ENCODE measurements at places on chromosomes 4 and X.

DNA sequence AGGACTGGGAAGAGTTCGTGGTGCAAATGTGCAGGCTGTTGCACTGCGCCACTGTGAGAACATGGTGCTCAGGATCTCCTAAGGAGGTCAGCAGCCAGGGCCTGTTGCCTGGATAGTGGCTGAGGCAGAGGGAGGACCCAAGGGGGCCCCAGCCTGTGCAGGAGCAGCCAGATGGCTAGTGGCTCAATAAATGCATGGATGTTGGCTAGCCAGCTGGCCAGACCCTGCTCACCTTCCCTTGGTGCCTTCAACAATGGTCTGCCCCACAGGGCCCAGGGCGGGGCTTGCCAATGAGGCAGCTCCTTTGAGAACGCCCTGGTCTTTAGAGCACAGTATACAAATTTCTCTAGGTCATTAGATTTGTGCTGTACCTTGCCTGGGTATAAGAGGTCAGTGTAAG is 67.4 kb downstream of the TNIP2 start:
- DNase-seq, result no peak

- DNase-seq, result no peak
Observed at GRCh38 chr4:145815027-145815612, 123.5 kb downstream of the ZNF827 start.

- no peak for DNase-seq
Observed at GRCh38 chr4:80454040-80454439, 118.5 kb downstream of the CFAP299 start.

DNA sequence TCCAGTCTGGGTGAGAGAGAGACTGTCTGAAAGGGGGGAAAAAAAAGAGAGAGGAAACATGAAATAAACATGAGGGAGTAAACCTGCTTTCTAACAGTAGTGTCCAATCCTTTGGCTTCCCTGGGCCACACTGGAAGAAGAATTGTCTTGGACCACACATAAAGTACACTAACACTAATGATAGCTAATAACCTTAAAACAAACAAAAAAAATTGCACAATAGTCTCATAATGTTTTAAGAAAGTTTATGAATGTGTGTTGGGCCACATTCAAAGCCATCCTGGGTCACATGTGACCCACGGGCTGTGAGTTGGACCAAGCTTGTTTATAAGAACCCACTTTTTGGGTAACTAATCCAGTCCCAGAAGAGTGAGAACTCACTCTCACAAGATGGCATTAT is 30.3 kb downstream of the PDS5A start:
- no peak for DNase-seq

GRCh38 chr4:181911420-181911819 is 331.8 kb upstream of the TENM3 start:
- no peak for DNase-seq

DNA sequence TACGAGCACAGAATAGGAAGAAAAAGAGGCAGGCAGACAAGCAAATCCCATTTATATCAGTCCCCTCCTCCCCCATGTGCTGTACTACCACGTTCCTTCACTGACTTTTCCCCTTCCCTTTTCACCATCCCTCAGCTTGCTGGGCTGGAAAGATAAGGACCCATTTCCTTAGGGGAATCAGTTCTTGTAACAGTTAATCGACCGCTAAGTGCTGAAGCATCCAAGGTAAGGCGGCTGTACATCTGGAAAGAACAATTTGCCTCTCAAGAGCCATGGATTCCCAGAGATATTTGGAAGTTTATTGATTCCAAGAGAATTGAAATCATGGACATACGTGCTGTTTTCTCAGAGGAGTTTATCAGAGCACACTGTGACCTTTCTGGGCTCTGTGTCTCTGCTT is 1688.0 kb downstream of the STIM2 start:
- no peak for DNase-seq

- DNase-seq, result no peak
Observed at GRCh38 chr4:141731481-141731880, 95.1 kb downstream of the IL15 start.

GRCh38 chr4:94410678-94411206 is 41.0 kb upstream of the PDLIM5 start:
- no peak for DNase-seq

DNA sequence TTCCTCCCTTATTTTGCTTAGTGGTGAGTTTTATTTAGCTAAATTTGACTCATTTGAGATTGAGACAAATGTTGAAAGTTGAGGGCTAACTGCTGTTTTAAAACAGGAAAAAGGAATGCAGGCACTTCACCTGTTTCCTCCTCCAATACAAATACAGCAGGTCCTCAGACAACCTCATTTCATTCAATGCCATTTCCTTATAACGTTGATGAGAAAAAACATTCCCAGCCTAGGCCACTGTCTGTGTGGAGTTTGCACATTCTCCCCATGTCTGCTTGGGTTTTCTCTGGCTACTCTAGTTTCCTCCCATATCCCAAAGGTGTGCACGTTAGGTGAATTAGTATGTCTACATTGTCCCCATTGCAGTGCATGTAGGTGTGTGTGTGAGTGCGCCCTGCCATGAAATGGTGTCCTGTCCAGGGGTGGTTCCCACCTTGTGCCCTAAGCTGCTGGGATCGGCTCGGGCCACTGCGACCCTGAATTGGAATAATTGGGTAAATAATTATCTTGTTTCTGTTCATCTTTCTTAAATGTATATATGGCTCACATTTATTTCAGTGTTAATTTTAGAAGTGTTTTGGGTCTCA is 21.9 kb downstream of the SMAD1 start:
- DNase-seq, result no peak

DNA sequence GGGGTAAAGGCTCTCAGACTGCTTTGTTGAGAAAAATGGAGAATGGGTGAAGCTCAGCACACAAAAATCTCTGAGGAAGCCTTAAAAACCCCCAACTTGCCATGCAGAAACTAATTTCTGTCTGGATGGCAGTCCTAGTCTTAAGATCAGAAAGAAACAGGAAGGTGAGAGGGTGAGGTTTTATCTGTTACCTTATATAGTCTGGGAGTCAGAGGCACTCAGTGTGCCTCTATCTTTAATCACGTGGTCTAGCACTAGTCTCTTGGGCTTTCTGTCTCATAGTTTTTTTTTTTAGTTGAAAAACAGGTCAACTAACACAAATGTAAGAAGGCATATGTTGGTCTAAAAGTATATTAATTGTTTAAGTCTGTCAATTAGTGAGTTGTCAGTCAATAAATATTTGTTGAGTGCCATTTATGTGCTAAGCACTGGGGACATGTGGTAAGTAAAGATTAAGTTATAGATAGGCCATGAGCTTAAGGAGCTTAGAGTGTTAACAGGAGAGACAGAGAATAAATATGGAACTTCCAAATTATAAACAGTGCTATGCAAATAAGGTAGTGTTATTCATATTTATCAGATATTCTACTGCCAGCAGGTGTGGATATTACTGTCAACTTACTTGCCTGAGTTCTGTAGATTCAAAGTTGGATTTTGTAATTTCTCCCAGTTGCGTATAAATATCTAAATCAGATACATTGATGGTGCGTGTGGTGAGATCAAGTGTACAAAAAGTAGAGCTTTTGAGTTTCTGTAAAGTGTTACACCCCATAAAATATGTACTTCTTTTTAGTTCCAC is 7.0 kb downstream of the CYBB start:
- peak; percentile 33 for DNase-seq

- DNase-seq, result no peak
Observed at GRCh38 chr4:157045507-157046127, 30.3 kb upstream of the GLRB start.

- no peak for DNase-seq
Observed at GRCh38 chr4:7799736-7800135, 139.9 kb downstream of the AFAP1 start.

GRCh38 chrX:3532581-3533085 is 180.8 kb downstream of the PRKX start:
- no peak for DNase-seq

DNA sequence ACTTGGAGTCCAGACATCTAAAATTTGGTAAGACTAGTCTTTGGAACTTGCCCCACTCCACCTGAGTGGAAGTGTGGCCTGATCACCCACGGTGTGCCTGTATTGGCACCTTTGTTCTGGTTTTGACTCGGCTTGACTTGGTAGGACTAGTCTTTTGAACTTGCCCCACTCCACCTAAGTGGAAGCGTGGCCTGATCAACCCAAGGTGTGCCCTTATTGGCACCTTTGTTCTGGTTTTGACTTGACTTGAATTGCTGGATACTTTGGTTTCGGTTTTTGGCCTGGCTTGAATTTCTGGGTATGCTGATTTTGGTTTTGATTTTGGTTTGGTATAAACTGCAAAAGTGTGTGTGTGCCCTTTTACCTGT is 44.7 kb upstream of the UGT2B7 start:
- DNase-seq, result no peak

DNA sequence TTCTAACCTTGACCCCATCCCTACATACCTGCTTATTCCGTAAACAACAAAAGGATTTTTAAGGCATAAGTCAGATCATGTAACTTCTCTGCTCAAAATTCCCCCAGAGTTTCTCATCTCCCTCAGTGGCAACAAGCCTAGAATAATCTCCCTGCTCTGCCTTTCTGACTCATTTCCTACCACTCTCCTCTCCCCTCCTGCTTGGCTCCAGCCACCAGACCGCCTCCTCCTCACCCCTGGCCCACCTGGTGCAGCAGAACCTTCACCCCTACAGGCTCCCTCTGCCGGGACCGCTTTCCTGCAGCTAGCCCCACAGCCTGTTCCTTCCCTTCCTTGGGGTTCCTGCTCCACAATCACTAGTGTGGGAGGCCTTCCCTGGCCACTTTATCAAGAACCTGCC is 32.1 kb downstream of the TSPAN5 start:
- DNase-seq, result no peak

DNA sequence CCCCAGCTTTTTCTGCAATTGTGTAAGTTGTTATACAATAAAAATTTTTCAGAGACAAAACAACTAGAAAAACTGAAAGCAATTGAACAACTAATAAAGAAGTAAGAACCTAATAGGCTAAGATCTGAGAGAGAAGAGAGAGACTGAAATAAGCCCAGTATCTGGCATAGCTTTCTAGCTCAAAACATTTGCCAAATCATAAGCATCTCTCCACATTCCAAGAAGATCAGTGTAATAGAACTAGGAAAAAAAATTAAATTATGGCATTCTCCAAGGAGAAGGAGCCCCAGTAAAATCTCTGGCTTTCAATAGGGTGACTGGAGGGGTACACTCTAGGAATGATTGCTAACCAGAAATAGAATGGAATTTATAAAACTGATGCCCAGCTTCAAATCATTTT is 19.0 kb upstream of the PPP3CA start:
- no peak for DNase-seq

DNA sequence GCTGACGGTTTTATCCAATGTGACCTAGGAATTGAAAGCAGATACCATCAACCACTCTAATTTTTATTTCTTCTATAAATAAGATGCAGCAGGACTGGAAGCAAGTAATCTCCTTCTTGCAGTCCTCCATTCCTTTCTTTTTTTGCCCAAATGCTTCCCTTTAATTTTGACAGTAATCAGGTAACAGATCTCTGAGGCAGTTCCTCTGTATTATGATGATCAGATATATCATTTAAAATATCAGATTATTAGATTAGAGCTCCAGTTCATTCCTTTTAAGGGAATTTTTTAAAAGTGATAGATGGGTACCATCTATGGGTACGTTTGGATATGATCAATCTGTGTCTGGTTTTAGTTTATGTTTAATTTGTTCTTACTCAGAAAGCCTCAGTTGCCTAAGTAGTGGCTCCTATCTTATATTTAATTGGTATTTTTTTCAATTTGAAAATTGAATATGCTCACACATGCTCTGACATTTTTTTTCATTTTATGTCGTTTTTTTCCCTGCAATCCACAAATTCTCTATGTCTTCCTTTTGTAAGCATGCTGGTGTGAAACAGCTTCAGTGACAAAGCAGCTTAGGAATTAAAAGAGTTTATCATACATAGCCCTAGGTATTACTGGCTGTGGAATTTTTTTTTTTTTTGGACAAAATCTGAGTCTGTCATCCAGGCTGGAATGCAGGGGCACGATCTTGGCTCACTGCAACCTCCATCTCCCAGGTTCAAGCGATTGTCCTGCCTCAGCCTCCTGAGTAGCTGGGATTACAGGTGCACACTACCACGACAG is 73.7 kb upstream of the ANK2 start:
- no peak for DNase-seq

DNA sequence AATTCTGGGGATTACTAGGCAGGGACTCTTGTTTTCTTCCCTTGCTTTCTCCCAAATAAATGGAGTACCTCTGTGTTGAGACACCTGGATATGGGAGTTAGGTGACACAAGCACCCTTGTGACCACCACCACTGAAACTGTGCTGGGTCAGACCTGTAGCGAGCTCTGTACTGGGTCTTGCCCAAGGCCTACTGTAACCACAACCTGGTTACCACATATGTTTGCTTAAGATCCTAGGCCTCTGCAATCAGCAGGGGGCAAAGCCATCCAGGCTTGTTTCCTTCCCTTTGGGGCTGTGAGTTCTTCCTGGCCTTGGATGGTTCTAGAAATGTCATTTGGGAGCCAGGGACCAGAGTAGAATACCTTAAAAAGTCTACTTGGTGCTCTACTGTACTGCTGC is 49.4 kb downstream of the LPAR4 start:
- no peak for DNase-seq

GRCh38 chr4:41554905-41555304 is 16.9 kb downstream of the LIMCH1 start:
- no peak for DNase-seq

DNA sequence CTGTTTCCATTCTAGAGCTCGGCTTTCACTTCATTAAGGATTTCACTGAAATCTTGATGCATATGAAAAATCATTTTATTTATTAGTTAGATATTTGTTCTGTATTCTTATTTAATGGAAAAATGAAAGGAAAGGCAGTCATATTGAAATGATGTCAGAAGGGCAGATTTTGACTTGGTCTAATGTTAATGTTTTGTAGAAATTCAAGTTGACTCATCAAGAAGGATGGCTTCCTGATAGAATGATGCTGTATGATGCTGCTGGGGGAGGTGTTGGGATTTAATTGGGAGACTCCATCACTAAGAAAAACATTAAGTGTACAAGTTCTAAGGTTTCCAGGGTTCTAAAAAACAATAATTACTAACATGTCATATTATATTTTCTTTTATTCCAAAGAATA is 204.8 kb downstream of the PDGFC start:
- DNase-seq, result no peak

- DNase-seq, result no peak
Observed at GRCh38 chrX:151780621-151781020, 46.1 kb downstream of the CNGA2 start.

GRCh38 chrX:119654112-119654531 is 38.8 kb downstream of the SEPTIN6 start:
- no peak for DNase-seq

DNA sequence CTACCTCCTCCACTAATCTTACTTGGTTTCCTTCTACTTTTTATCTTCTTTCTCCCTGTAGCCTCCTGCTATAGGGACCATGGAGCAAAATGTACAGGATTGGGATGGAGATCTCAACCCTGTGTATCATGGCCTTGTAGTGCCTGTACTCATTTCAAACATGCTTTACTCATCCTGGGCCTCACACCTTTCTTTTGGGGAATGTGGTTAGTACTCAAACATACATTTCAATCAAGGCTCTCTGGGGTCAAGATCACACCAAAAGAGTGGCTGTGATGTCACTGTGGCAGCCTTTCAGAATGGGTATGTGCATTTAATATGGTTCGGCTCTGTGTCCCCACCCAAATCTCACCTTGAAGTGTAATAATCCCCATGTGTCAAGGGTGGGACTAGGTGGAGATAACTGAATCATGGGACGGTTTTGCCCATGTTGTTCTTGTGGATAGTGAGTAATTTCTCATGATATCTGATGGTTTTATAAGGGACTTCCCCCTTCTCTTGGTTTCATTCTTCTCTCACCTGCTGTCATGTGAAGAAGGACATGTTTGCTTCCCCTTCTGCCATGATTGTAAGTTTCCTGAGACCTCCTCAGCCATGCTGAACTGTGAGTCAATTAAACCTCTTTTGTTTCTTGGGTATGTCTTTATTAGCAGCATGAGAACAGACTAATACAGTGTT is 205.1 kb downstream of the RASL11B start:
- no peak for DNase-seq
